ENCODE measurements at places on chromosomes 2 and 18.

DNA sequence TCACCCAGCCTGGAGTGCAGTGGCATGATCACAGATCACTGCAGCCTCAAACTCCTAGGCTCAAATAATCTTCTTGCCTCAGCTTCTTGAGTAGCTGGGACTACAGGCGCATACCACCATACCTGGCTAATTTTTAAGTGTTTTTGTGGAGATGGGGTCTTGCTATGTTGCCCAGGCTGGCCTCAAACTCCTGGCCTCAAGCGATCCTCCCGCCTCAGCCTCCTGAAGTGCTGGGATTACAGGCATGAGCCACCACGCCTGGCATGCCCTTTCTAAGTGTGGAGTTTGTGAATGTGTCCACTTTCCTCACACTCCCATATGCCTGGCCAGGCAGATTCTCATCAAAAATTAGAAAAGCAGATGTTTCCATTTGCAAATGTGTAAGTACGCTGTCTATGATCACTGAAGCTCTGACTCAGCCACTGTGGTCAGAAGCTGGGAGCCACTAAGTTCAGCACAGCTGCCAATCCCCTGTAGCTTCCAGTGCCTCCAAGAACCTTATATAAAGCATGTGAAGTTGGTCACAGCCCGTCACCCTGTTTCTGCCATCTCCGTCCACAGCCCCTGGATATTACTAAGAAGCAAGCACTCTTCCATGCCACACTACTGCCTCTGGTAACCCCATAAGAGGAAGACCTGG lies 155.4 kb downstream of the FAM210A start:
- no peak for DNase-seq

DNA sequence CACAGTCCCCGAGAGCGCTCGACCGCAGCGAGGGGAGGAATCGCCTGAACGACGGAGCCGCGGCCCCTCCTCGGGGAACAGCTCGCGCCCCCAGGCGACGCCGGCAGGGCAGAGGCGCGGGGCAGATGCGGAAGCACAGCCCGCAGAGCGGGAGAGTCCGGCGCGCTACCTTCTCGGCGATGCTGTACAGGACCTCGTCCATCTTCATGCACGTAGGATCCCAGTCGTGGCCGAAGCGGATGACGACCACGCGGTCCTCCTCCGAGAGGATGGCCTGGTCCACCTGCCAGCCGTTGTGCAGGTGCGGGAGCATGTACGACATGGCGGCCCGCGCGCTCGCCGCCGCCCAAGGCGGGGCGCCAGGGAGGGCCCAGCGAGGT lies 302 bp downstream of the TXNL4A start:
- no peak for DNase-seq

DNA sequence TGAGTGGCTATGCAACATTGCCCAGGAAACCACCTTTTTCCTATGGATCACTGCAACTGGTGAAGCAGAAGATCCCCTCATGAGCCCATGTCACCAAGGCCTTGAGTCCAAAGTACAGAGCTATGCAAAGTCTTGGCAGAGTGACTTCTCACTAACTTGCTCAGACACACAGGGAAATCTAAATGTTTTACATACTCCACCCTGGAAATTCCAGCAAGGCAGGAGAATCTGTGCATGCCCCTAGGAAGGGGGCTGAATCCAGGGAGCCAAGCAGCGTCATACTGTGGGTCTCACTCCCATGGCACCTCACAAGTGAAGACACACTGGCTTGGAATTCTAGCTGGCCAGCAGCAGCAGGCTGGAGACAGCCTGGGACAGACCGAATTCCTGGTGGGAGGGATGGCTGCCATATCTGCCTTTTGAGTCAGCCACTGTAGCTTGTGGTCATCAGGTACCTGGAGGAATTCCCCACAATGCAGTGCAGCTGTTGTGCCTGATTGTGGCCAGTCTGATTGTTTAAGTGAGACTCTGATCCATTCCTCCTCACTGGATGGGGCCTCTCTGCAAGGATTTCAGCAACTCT lies 1817.4 kb downstream of the SUCLG1 start:
- no peak for DNase-seq

GRCh38 chr2:11710632-11711353 lies 35.6 kb upstream of the LPIN1 start:
- no peak for DNase-seq

GRCh38 chr18:23311351-23312121 lies 141.6 kb upstream of the RIOK3 start:
- DNase-seq: no peak
